ENCODE measurements at places on chromosomes 7 and 10. TPM values are rescaled to one million over a fixed set of nuclear protein-coding genes. Genes with fewer than 3 reads are reported as not detected.

The GPRIN2 gene
- total RNA-seq = 32.7 TPM

The SKIDA1 gene
- 0.91 TPM for total RNA-seq

The ADAM8 gene
- total RNA-seq = 2.4 TPM

The DCLRE1C gene
- total RNA-seq = 6.6 TPM

The POMZP3 gene
- total RNA-seq = 24.6 TPM

The GIMAP8 gene
- not detected for total RNA-seq
